ENCODE measurements at places on chromosomes 4 and X. TPM values are rescaled to one million over a fixed set of nuclear protein-coding genes. Genes with fewer than 3 reads are reported as not detected.

Gene CT55
- total RNA-seq: not detected

Gene HMX1
- not detected for total RNA-seq

Gene PCDH7
- 17.1 TPM for total RNA-seq

Gene TRIML1
- not detected for total RNA-seq

Gene MAGEC1
- not detected for total RNA-seq

Gene CITED1
- not detected for total RNA-seq

Gene SERTM2
- total RNA-seq: not detected

Gene TMEM156
- total RNA-seq: 6.5 TPM

Gene F9
- total RNA-seq: not detected

Gene CA5B
- total RNA-seq: 3.5 TPM

Gene ALB
- not detected for total RNA-seq

Gene NAA10
- total RNA-seq: 138 TPM

Gene NEUROG2
- not detected for total RNA-seq

Gene IL2RG
- not detected for total RNA-seq

Gene GSX2
- total RNA-seq: not detected

Gene WAS
- total RNA-seq: 0.16 TPM

Gene NPY5R
- total RNA-seq: not detected

Gene ARHGEF38
- total RNA-seq: not detected

Gene TEX13C
- not detected for total RNA-seq

Gene PASD1
- total RNA-seq: not detected

Gene HDX
- total RNA-seq: 4.0 TPM

Gene MRPL1
- 19.1 TPM for total RNA-seq

Gene FMR1NB
- not detected for total RNA-seq

Gene GABRQ
- not detected for total RNA-seq

Gene HTR2C
- total RNA-seq: not detected

Gene DKK2
- total RNA-seq: not detected

Gene GRID2
- total RNA-seq: not detected

Gene JCHAIN
- total RNA-seq: not detected

Gene DCAF12L2
- total RNA-seq: not detected

Gene OPRPN
- not detected for total RNA-seq

Gene TMPRSS11D
- total RNA-seq: not detected

Gene GNRHR
- not detected for total RNA-seq

Gene CTPS2
- total RNA-seq: 6.2 TPM

Gene PAQR3
- total RNA-seq: 12.0 TPM

Gene TRIM61
- 0.62 TPM for total RNA-seq

Gene WWC2
- total RNA-seq: 13.0 TPM

Gene GYPE
- not detected for total RNA-seq

Gene TMPRSS11E
- total RNA-seq: 0.62 TPM

Gene IL21
- total RNA-seq: not detected

Gene GLRB
- total RNA-seq: 1.0 TPM

Gene PPP4R3C
- total RNA-seq: not detected

Gene LINC00632
- total RNA-seq: 0.04 TPM

Gene NRK
- total RNA-seq: 0.23 TPM

Gene G3BP2
- total RNA-seq: 95.7 TPM

Gene GRXCR1
- not detected for total RNA-seq

Gene WNK3
- 0.53 TPM for total RNA-seq

Gene XKRX
- 0.08 TPM for total RNA-seq

Gene MAGEB1
- total RNA-seq: not detected

Gene PNPLA4
- total RNA-seq: 35.3 TPM

Data from hair follicular keratinocyte (primary cell).